ENCODE measurements at places on chromosomes 1 and 21.
A peak's percentile ranks its signal among the peaks of the same experiment; 100 is the strongest.

- peak; percentile 52 for DNase-seq
These were observed 9.6 kb downstream of the ENSA start for GRCh38 chr1:150619576-150620509.

- DNase-seq: no peak
These were observed 44.0 kb upstream of the FMO2 start for GRCh38 chr1:171140956-171141687.

GRCh38 chr1:89953131-89953626 lies 41.7 kb upstream of the ZNF326 start:
- DNase-seq: peak; percentile 66

- DNase-seq: no peak
These were observed 297.0 kb downstream of the DISC1 start for GRCh38 chr1:231923491-231924041.

GRCh38 chr1:94550800-94551241 lies 9.3 kb upstream of the F3 start:
- DNase-seq: no peak

GRCh38 chr21:31448496-31448895 lies 104.4 kb upstream of the TIAM1 start:
- no peak for DNase-seq

DNA sequence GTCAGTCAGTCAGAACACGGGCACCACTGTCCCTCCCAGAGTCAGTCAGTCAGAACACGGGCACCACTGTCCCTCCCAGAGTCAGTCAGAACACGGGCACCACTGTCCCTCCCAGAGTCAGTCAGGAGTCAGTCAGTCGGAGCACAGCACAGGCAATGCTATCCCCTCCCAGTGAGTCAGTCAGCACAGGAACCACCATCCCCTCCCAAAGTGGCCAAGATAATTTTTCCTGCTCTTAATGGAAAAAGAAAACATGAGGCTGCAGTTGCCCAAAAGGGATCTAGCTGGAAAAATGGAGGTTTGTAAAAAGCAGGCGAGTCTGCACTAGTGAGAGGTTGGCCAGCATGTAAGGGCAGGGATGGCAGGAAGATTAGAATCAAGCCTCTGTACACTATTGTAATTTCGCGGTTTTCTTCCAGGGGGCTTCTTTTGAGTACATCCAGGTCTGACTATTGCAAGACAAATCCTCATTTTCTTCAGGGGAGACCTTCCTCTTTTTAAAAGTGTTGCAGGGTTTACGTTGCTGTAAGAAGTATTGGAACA lies 213.8 kb downstream of the SIPA1L2 start:
- no peak for DNase-seq

DNA sequence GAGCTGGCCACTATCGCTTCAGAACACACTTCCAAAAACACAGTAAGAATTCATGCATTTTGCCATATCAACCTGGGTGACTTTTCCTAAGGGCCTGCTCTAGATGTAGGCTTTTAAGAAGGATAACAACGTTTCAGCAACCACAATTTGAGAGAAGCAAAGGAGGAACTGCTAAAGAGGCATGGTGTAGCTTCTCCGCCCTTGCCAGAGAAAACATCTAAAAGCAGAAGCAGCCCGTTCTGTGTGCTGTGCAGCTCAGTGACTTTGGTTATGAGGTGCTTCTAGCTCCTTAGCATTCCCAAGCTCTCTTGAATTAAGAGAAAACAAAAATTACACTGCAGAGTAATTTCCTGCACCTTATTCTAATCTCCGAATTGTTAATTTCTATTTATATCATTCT lies 2.7 kb downstream of the PER3 start:
- DNase-seq: no peak

- no peak for DNase-seq
These were observed 7.6 kb upstream of the VAV3 start for GRCh38 chr1:107972391-107973180.

- DNase-seq: no peak
These were observed 8.2 kb downstream of the RC3H1 start for GRCh38 chr1:174013864-174014418.

GRCh38 chr1:17875882-17876280 lies 120.7 kb downstream of the ACTL8 start:
- DNase-seq: peak; percentile 24

DNA sequence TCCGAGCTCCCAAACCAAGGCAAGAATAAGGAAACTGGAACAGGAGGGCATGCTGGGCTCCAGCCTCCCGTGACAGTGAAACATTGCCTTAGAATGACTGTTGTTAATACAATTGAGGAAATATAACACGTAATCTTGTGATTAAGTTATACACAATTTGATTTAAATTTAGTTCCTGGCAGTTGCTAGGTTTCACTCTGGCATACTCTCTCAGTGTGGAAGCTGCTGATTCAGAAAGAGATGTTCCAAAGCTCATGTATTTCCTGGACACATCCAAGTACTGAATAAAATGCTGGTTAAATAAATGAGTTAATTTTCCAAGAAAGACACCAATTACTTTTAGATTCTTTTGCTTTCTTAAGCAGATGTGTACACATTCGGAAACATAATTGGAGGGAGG lies 176.1 kb downstream of the GRIK1 start:
- no peak for DNase-seq

DNA sequence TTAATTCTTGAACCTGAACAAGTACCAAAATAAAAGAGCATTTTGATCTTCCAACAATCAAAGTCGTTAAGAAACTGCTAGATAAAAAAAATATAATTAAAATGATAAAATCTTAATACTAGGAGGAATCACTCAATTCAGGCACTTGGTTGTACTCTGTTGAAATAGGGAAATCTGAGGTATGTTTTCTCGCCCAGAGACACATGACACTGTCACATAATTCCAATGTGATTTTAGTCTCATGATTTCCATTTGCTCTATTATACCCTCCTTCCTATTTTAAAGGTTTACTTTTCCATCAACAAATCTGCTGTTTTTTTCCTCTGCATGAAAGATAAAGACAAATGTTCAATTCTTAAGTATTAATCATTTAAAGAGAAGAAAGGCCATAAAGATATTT lies 97.6 kb downstream of the ZZZ3 start:
- DNase-seq: no peak

DNA sequence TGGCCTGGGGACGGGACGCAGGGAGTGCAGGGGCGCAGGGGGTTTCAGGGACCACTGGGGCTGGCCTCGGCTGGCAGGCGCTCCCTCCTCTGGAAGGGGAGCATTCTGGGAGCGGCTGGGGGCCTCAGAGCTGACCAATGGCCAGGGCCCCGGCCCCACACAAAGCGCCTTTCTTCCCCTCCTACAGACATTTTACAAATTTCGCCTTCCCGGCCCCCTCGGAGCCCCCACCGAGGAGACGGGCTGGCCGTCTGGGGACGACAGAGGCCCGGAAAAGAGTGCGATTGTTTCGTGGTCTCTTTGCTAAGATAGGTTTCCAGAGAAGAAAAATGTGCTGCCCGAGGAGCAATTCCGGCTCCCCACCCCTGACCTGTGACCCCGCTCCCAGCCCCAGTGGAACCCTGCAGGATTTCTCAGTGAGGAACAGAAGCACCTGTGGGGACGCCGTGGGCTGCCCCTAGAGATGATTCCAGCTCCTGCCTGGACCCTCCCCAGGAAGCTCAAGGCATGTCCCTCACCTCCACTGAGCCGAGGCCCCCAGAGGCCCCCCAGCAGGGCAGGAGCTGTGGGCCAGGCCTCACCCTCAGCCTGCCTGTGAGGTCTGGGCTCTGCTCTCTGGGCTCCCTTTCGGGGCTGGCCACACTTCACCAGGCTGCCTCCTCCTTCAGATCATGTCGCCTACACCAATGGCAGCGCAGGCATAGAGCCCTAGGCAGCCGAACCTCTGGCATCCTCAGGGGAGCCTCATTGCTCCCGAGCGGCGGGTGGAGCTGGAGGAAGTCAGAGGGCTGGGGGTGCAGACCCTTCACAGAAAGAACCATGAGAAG lies 15.0 kb upstream of the PLEKHG5 start:
- DNase-seq: no peak

DNA sequence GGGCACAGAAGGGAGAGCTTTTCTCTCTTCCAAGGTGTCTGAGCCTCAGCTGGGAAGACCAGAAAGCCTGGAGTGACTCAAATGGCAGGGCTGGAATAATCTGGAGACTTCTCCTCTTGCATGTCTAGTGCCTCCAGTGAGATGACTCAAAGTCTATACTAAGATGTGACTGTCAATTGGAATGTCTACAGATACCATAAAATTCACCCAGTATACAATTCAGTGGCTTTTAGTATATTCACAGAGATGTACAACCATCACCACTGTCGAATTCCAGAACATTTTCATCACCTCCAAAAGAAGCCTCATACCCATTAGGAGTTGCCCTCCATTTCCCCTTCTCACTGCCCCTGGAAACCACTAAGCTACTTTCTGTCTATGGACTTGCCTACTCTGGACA lies 47.9 kb upstream of the CNN3 start:
- DNase-seq: peak; percentile 59

- no peak for DNase-seq
These were observed 14.5 kb upstream of the CCDC185 start for GRCh38 chr1:223378754-223379153.

- peak; percentile 45 for DNase-seq
These were observed 123.2 kb upstream of the TNFSF4 start for GRCh38 chr1:173330149-173330951.

- no peak for DNase-seq
These were observed 2.6 kb downstream of the C1orf21 start for GRCh38 chr1:184389446-184389845.

DNA sequence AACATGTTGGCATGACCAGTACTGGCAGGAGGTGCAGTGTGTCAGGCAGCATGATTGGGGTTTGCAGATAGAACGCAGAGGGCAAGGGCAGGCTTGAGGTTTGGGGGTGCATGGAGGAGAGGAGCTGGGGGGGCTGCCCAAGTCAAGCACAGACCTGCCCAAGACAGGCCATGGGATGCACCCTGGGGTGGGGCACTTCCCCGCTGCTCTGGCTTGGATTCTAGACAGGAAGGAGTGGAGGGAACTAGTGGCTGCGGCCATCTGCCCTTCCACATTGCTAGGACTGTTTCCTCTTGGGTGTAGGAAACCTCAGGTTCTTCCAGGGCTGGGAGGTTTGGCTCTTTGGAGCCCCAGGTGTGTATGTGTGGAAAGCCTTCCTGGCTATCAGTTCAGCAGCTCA lies 3.0 kb downstream of the PDXK start:
- DNase-seq: no peak

DNA sequence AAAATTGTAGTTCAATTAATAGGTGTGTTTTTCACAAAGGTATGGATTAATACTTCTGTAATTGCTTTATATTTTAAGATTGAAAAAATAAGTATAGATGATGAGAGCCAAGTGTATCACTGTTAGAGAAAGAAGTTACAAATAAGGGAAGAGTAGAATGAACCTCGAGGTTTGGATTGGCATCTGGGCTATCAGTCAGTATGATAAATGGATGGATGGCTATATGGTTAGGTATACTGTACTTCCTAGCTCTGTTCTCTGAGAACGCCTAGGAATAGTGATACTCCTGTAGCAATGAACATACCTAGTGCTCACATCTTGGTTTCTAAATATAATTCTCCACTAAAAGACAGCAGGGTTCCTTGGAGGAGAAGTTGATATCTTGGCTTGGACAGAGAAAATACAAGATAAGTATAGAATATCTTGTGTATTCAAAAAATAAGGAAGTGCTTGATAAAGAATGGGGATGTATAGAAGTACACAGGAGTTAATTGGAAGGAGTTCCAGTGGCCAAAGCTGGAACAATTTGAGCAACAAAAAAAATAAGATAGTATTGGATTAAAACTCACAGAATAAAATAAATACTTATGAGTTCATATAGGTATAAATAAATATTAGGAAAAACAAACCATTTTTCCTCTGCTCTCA lies 12.4 kb downstream of the IPO9 start:
- DNase-seq: no peak

DNA sequence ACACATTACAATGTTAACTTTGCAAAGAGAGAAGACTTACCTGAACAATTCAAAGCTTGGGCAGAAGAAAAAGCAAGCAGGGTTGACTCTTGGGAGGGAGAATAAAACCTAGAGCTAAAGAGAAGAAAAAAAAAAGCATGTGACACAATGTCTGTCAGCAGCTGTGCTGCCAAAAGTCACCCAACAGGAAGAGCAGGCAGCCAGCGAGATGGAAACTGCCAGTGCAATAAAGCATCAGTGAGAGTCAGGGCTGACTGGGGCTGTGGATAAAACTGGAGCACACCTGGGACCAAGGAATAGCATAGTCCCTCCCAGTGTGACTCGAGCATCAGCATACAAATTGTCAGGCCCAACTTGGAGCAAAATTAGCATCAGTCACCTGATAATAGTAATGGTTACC lies 65.0 kb upstream of the SLC22A15 start:
- no peak for DNase-seq

DNA sequence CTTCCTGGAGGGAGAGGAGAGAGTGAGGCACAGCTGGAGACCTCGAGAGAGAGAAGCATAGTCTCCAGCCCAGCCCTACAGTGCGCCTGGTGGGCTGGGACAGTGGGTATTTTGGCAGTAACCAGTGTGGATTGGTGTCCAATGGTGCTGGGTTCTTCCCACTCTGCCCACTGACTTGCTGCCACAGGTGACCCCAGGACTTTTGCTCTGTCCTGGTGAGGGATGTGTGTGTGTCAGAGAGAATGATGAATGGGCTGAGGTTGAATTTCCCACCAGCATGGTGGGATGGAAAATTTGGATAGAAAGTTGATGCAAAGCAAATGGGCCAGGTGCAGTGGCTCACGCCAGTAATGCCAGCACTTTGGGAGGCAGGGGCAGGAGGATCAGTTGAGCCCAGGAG lies 26.3 kb downstream of the SERINC2 start:
- DNase-seq: no peak

GRCh38 chr1:97196825-97197516 lies 475.4 kb downstream of the PTBP2 start:
- no peak for DNase-seq

DNA sequence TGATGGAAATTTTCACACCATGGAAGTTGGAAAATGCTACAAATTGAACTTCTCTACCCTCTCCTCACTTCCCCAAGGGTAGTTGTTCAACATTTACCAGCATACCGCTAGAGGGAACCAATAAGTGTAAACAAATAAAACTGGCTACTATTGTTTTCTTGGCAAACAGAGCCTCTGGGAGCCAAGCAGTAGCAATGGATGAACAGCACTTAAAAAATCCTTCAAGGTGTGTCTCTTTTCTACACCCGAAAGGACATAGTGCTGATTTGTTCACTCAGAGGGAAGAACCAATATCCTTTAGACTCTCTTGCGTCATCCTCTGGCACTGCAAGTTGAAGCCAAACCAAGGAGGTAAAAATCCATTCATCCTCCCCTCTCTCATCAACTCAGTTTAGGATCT lies 161.5 kb downstream of the TBX15 start:
- no peak for DNase-seq

DNA sequence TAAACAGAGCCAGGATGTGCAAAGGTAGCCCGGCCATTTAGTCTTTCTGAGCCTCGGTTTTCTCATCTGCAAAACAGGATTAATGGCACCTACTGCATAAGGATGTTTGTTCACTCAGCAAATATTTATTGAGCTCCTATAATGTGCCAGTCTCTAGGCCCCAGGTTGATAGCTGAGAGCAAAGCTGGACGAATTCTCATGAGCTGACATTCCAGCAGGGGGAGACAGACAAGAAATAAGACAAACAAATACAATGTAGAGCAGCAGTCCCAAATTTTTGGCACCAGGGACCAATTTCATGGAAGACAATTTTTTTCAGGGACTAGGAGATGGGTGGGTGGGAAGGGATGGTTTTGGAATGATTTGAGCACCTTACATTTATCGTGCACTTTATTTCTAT lies 74.3 kb upstream of the PAX7 start:
- no peak for DNase-seq

- no peak for DNase-seq
These were observed 994 bp downstream of the FAM229A start for GRCh38 chr1:32361308-32361673.

- no peak for DNase-seq
These were observed 1.2 kb upstream of the LHX8 start for GRCh38 chr1:75132812-75133619.
